ENCODE measurements at places on chromosomes 4 and X.

- DNase-seq, result no peak
These were observed 229.4 kb upstream of the FTHL17 start for GRCh38 chrX:31301203-31301602.

DNA sequence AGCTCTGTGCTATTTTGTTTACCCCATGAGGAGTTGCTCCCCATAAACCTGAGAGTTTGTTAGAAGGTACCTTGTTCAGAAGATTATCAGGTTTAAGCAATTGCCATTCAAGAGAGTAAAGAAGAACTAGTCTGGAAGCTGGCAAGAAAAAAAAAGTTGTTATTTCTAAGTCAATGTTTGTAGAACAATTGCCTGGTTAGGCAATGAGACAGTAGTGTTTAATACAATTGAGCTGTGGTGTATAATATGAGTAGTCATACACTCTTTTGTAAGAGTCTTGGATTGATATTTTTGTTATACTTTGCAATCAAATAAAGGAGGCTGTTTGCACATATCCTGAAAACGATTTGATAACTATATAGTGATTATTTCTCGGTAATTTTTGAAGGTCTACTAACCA lies 44.7 kb downstream of the GALNT7 start:
- DNase-seq, result no peak

DNA sequence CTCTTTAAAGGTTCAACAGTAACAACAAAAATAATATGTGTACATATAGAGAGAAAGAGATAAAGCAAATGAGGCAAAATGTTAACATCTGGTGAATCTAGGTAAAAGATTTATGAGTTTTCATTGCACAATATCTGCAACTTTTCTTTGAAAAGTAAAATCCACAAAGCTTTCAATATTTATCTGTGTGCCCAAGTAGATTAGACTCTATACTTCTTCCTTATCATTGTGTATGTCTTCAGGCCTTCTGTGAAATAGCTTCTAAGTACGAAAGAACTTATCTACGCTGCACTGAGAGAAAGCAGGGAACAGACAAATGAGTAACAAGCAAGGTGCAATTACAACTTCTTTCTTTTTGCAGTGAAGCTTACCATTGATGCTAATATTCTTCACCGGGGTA lies 81.6 kb downstream of the NPNT start:
- DNase-seq, result no peak

- no peak for DNase-seq
These were observed 205.9 kb downstream of the LDB2 start for GRCh38 chr4:16692524-16692923.

- DNase-seq, result no peak
These were observed 1365.4 kb downstream of the ARAP2 start for GRCh38 chr4:34878961-34879360.

GRCh38 chrX:22666441-22666840 lies 333.3 kb upstream of the DDX53 start:
- peak; percentile 24 for DNase-seq

DNA sequence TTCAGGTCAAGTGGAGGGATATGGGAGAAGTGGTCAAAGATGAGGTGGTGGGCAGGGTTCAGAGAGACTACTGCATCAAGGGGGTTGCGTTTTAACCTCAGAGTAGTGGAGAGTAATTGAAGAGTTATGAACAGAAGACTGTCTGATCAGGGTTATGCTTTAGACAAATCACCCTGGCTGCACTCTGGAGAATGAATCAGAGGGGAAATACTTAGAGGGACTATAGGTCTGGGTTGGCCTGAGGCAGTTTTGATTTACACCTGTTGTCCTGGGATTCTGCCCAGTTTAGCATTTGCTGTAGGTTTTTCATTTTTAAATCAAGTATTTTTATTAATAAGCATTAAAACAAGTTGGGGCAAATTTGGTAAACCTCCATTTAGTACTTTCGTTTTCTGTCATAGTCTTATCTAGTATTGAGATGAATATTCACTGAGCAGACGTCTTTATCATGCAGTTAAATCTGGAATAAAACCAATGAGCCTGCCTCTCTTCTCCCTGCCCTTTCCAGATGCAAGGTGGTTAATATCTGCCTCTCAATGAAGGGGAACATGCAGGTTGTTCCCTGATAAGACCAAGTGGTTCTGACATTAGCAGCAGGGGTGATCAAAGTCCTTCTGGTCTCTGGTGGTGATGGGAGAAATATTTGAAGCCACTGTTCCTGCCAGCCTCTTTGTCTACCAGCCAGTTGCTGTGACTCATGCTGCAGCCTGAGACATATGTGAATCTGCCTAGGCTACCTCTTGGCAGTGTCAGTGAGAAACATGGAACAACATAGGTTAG lies 116.0 kb upstream of the RPS6KA3 start:
- DNase-seq, result no peak

- DNase-seq, result no peak
These were observed 41.6 kb upstream of the IGSF1 start for GRCh38 chrX:131330735-131331134.

- no peak for DNase-seq
These were observed 297.0 kb upstream of the CLNK start for GRCh38 chr4:10981576-10981975.

GRCh38 chr4:110198049-110198434 lies 373 bp downstream of the ELOVL6 start:
- no peak for DNase-seq

DNA sequence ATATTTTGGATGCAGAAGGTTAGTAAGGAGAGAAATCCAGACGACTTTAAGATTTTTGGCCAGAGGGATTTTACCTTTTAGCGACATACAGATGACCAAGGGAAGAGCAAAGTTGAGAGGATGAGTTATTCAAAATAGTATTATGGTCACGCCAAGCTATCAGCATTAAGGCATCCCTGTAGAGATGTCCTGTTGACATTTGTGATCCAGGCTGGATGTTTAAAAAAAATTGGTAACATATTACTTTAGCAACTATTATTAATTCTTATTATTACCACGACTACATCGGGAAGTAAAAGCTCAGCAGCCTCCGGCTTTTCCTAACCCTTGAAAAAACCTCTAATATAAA lies 562 bp upstream of the OSTC start:
- DNase-seq, result no peak

DNA sequence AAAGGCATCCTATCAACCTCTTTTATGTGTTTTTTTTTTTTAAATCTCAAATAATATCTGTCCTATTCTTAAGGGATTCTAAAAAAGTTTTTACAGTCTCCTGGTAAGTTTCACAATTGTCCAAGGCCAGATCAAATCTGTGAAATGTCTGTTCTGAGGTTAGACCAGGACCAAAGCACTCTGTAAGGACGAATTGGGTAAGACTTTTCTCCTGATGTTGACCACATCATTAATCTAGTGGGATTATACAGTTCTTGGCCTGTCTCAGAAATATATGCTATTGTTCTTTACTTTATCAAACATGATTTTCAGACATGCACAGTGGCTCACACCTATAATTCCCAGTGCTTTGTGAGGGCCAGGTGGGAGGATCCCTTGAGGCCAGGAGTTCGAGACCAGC lies 45.8 kb upstream of the TMEM131L start:
- DNase-seq, result peak; percentile 69

GRCh38 chrX:49191574-49192011 lies 5.4 kb upstream of the PRICKLE3 start:
- DNase-seq, result no peak

DNA sequence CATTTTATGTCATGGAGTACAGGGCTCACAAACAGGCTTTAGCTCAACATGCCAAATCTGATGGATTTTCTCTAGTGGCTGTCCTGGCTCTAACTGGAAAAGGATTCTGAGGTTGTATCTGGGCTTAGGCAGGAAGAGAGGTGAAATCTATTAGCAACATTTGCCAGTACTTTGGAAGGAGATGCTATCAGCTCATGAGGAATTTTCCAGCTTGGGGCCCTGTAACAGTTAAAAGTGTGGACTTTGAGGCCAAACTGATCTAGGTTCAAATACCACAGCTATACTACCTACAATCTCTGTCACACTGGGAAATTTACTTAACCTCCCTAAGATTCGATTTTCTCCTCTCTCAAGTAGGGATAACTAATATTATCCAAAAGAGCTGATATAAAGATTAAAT lies 119.0 kb upstream of the HCCS start:
- no peak for DNase-seq

DNA sequence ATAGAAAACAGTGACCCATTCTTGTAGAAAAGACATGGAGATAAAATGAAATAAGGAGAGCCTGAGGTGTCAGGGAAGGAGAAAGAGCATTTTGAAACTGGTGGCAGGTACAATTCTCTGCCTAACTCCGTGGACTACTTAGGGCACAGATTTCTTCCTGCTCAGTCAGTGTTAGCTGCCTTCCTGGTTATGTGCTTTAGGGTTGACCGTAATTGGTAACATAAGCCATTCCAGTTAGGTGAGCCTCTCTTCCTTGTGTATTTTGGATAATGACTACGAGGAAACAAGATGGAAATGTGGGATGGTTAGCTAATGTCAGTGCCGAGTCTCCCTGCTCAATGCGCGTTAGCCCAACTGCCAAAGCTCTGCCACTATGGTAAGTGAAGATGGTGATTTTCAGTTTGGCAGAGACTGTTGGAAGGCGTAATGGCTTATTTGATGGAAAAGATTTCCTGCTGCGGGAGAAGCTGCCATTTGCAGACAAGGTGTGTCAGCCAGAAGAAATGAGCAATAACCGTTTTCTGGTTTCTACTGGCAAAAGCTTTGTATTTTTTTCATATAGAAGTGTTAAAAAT lies 174.1 kb downstream of the CBR4 start:
- DNase-seq, result no peak

GRCh38 chr4:17647927-17648326 lies 33.5 kb downstream of the MED28 start:
- no peak for DNase-seq

DNA sequence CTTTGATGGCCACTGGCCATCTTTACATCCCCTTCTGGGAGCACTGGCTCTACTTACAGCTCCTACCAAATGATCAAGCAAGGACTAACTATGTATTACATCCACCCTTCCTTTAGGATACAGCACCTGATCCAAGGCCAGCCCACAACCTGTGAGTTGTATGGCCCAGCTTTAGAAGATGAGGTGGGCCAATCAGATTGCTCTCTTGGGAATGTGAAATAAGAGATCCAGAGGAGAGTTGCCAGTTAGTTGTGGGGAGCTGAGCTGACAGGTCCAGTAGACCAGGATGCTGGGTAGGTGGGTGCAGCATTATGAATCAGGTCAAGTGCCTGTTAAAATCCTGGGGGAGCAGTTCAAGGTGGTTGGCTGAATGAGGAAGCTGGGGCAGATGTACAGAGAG lies 111.5 kb downstream of the GNL3L start:
- DNase-seq, result no peak

DNA sequence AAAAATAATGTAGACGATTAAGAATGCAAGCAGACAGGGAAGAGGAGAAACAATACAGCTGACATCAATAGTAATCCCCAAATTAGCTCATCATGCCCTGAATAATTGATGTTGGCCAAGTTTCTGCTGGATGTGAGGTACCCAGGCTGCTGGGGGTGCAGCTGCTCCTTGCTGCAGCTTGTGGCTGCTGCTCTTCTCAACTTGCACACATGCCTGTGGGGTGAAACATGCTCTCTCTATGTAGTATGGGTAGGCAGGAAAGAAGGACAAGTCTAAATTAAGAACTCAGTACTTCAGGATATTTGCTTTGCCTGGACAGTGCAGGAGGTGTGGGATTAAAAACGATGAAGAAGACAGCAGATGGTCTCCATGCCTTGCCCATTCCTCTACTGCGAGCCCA lies 16.7 kb downstream of the EDA2R start:
- DNase-seq, result no peak

DNA sequence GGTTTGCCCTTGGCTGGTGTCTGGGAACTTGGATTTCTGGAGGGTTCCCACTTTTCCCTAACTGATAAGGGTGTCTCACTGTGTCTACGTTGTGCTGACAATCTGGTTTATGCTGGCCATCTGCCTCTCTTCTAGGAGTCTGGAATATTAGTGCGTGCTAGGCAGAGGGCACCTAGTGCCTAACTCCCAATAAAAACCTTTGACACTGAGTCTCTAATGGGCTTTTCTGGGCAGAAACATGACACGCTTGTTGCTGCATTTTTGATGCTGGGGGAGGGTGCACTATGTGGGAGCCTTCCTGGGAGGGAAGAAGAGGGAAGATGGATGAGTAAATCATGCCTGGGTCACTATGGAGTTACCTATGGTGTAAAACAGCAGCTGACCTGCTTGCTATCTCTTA lies 16.3 kb upstream of the ZNF41 start:
- DNase-seq, result no peak

DNA sequence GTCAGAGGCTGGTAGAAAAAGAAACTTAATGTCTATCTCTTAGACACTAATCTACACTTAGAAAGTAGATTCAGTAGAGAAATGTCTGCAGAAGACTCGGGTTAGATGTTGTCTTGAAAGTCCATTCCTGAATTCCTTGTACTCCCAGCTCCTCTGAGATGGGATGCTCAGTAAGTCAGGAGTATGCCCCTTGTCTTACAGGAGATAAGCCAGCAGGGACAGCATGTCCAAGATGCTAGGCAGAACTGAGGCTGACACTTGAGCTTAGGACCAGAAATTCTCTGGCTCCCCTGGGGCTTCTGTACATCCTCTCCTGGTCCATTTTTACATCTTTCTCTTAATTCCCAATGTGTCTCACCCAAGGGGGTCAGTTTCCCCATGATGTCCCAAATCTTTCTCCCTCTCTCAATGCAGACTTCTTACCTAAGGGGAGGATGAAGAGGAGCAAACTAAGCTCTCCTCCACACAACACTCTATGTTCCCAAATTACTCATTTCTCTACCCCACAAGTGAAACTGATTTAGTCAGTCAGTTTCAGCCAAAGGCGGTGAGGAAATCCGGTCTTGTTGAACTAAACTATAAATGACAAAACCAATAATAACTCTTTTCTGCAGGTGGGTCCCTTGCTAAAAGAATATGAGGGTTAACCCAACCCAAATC lies 558.2 kb upstream of the DIPK2B start:
- peak; percentile 68 for DNase-seq

DNA sequence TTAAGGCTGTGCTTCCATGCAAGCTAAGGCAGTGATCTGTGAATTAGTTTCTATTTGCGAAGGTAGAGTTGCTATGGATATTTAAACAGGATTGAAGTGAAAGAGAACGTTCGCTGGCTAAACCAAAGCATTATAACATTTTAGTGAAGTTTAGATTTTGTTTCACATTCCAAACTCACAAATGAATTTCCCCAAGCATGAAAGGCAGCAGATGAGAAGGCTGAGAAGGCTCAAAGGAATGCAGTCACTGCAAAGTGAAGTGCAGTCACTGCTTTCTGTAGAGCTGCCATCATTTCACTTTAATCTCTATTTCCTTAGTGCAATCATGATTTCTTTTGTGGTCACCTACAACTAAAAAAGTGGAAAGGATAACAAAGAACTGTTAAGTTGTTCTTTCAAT lies 334.7 kb upstream of the NR3C2 start:
- no peak for DNase-seq

DNA sequence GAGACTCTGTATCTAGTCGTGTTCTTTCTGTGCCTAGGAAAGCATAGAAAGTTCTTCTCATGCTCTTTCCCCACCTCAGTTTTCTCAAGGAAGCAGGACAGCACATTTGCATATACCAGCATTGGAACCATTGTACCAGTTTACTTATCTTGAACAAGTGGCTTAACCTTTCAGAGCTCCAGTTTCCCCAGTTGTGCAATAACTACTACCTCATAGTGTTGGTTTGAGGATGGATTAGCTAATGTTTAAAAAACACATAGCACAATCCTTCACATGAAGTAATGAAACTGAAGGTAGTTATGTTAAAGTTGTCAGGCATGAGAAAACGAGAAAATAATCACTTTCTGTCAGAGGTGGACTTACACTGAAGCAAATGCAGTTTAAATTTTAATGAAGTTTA lies 92.2 kb upstream of the H2AZ1 start:
- DNase-seq, result peak; percentile 24

Data from MV-4-11 (cell line).